ENCODE measurements at places on chromosomes 13 and 19.

GRCh38 chr19:41711376-41712261 is 3.2 kb downstream of the CEACAM5 start:
- no peak for DNase-seq

DNA sequence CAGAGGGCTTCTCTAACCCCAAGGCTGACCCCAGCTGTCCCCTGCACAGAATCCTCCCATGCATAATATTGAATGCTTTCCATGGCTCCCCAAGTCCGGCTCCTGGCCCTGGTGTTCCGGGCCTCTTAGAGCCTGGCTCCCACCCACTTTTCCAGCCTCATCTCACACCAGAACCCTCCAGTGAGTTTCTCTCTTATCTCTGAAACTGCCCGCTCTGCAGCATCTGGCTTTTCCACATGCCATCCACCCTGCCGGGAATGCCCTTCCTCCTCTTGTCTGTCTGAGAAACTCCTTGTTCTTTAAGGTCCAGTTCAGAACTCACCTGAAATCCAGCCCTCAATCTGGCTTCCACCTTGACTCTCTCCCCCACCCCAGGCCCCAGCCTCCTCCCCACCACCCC is 6.8 kb downstream of the SYNGR4 start:
- DNase-seq: no peak

- no peak for DNase-seq
Observed at GRCh38 chr13:32257649-32258048, 57.5 kb downstream of the ZAR1L start.

DNA sequence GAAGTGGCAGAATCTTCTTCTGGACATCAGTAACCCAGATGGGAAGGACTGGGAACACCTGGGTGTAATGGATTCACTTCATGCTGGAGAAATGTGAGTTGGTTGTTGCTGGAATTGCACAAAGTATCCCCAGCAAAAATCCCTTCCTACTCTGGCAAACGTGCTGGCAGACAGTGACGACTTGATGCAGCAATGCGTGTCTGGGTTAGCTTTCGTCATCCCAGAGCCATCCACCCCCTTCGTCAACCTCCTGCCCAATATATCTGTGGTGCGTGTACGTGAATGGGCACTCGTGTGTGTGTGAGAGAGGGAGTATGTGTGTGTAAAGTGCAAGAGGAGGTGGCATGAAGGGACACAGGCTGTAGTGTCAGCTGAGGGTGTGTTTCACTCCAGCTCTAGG is 70.9 kb downstream of the TM9SF2 start:
- no peak for DNase-seq
